ENCODE measurements at places on chromosomes 3 and 15.

DNA sequence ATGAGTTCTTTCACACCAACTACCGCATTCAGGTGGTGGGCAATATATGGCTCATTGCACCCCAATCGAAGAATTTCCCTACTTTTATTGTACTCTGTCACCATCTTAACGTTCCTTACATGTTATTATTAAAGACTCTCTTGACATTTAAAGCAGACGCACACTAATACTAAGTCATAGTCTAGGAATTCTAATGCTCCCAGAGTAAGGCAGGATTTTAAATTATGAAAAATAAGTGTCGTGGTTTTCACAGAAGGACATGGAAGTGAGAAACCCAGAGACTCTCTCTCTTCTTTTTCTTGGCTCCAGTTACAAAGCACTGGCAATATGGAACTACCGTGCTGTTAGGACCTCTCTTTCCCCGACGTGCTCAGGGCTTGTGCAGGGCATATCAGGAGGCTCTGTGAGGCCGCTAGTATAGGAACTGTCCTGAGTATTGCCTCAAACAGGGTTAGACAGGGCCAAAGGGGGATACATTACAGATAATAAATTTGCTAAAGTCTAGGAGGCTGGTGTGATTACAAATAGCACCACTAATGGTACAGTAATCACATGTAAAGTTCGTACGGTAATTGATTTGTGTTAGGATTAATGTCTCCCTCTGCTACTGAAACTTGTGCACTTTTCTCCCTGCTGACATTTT, 590.8 kb downstream of the FOXP1 start:
- no peaks in the 10 kb centered on the region for H3K27me3 ChIP-seq
- peak overlapping the region; percentile 80 for H3K27ac ChIP-seq
- H3K4me1 ChIP-seq = peaks cover 37% of the 10 kb centered on the region
- H3K4me3 ChIP-seq = no peak overlapping the region
- H3K36me3 ChIP-seq = peaks cover 32% of the 10 kb centered on the region

DNA sequence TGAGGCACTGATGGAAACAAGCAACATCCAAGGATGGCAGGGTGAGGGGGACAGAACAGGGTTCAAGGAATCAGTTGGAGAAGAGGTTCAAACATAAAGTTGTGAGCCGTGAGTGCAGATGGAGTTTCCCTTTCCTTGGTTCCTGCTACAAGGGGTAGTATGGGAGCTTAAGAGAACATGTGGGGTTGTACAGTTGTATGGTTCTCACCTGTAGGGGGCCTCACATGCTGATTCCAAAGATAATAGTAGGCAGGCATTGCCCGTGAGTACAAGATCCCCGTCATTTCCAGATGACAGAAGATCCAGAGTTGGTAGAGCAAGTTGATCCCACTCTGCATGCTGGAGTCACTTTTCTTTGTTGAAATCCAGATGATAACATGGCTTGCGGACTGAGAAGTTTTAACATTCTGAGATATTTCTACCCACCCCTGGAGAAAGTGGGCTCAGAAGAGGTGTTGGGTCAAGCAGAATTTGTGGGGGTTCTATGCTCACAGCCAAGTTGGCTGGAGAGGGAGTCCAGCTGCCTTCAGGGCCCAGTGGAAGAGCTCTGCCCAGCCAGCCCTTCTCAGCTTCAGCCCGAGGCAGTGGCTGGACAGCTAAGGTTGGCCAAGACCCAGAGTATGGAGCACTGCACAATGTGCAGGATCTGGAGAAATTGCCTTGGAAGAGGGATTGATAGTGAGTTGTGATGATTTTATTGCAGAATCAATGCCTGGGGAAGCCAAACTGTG, 141.8 kb downstream of the THSD4 start:
- DNase-seq = no peak
- no peaks in the 10 kb centered on the region for H3K27me3 ChIP-seq
- H3K36me3 ChIP-seq = peaks cover 3% of the 10 kb centered on the region
- H3K4me1 ChIP-seq = no peaks in the 10 kb centered on the region
- H3K4me3 ChIP-seq = no peak overlapping the region

DNA sequence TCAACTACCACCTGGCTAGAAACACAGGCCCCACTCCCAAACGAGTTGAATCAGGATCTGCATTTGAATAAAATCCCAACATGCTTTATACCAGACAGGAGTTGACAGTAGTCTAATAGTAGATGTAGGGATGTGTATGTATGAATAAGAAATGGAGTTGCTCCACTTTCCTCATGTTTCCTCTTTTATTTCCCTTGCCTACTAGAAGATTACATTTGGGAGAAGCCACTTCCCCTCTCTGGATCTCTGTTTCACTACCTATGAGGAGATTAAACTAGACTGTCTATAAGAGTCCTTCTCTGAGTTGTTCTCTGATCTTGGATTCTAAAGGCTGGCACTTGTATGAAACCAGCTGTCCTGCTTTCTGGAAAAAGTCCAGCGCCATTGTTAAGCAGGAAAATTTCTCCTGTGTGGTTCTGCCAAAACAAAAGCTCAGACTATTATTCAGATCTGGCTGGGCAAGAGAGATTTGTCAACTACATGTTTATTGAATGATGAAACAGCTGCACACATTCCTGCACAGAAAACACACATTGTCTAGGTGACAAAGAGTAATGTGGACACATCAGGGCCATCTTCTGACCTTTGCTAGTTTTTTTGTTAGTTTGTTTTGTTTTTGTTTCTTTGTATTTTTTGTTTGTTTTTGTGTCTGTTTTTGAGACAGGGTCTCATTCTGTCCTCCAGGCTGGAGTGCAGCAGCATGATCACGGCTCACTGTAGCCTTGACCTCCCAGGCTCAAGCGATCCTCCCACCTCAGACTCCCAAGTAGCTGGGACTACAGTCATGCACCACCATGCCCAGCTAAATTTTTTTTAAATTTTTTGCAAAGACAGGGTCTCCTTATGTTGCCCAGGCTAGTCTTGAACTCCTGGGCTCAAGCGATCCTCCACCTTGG, 29.9 kb downstream of the ACP3 start:
- peaks cover 9% of the 10 kb centered on the region for H3K4me1 ChIP-seq
- no peaks in the 10 kb centered on the region for H3K27me3 ChIP-seq
- H3K36me3 ChIP-seq = no peaks in the 10 kb centered on the region
- DNase-seq = peak; percentile 84
- H3K4me3 ChIP-seq = no peak overlapping the region

DNA sequence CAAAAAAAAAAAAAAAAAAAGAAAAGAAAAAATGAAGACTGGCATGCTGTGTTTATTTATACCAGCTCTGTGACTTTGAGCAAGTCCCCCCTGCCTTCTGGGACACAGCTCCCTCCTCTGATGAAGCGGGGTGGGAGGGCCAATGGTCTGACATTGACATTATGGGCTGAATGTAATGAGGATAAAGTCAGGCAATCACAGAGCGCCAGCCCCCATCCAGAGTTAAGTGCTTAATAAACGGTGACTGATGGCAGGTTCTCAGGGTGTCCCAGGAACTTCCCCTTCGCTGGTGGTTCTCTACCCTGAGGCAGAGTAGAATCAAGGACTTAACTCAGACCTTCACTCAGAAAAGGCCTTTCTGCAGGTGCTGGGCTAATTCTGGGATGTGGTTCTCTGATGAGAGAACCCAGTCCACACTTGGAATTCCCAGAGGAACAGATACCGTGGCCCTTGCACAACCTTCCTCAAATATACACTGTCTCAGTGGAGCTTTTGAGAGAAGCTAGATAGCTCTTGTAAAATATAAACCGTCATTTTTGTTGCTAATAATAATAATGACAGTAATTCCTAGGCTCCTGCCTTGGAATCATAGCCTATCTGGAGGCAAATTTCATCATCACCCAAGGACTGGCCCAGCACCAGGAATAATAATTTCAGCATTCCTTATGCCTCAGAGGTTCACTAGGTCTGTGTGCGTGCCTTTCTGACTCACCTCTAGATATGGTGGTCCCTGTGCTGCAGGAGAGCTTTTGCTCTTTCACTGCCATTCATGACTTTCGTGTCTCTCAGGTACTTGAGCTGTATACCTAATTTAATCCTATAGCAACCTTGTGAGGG, 115.8 kb downstream of the RPLP1 start:
- no peak overlapping the region for H3K27ac ChIP-seq
- no peaks in the 10 kb centered on the region for H3K36me3 ChIP-seq
- peaks cover 6% of the 10 kb centered on the region for H3K4me1 ChIP-seq
- no peak overlapping the region for H3K4me3 ChIP-seq
- peaks cover 6% of the 10 kb centered on the region for H3K27me3 ChIP-seq
- peak; percentile 83 for DNase-seq

DNA sequence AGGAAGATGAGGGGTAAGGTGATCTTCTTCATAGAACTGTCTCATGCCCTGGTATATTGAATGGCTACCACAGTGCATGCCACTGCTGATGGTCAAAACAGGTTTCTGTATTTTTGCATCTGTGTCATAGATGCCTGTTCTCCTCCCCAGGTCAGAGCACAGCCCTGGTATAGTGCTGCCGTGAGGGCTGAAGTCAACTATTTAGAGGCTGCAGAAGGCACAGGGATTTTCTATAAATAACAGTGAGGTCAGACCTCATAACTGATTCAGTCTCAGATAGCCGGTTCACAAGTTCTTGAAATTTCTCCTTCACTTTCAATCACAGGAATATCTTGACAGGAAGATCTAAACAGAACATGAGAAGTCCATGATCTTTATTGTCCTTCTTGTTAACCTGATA, 99.2 kb upstream of the NUDT16 start:
- H3K27me3 ChIP-seq = no peaks in the 10 kb centered on the region
- no peaks in the 10 kb centered on the region for H3K36me3 ChIP-seq
- no peak for DNase-seq
- no peak overlapping the region for H3K27ac ChIP-seq
- no peak overlapping the region for H3K4me3 ChIP-seq

DNA sequence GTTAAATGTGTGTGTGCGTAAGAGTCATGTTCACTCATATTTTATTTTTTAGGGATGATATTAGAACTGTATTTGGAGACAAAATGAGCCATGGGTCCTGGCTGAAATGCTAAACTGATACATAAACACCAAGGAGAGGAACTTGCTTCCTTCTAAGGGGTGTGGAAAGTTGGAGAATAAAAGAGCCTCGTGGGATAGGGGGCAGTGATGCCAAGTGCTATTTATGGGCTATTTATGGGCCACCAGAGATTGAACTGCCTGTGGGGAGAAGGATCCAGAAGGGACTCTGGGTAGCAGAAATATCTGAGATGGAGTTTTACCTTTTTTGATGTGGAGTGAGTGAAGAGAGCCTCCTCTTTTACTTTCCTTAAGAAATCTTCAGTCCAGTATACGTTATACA, 1.8 kb upstream of the ARNT2 start:
- H3K4me3 ChIP-seq = no peak overlapping the region
- DNase-seq = no peak
- H3K36me3 ChIP-seq = no peaks in the 10 kb centered on the region
- H3K27ac ChIP-seq = no peak overlapping the region

GRCh38 chr3:35305406-35305805, 333.9 kb upstream of the ARPP21 start:
- no peak overlapping the region for H3K27ac ChIP-seq
- no peaks in the 10 kb centered on the region for H3K4me1 ChIP-seq
- H3K36me3 ChIP-seq = no peaks in the 10 kb centered on the region
- no peaks in the 10 kb centered on the region for H3K27me3 ChIP-seq
- no peak overlapping the region for H3K4me3 ChIP-seq
- no peak for DNase-seq

- no peak overlapping the region for H3K4me3 ChIP-seq
- peaks cover 29% of the 10 kb centered on the region for H3K27me3 ChIP-seq
- H3K36me3 ChIP-seq = no peaks in the 10 kb centered on the region
- no peak for DNase-seq
- H3K4me1 ChIP-seq = no peaks in the 10 kb centered on the region
- H3K27ac ChIP-seq = no peak overlapping the region
These were observed 13.9 kb downstream of the DNAJB8 start for GRCh38 chr3:128452678-128453275.

DNA sequence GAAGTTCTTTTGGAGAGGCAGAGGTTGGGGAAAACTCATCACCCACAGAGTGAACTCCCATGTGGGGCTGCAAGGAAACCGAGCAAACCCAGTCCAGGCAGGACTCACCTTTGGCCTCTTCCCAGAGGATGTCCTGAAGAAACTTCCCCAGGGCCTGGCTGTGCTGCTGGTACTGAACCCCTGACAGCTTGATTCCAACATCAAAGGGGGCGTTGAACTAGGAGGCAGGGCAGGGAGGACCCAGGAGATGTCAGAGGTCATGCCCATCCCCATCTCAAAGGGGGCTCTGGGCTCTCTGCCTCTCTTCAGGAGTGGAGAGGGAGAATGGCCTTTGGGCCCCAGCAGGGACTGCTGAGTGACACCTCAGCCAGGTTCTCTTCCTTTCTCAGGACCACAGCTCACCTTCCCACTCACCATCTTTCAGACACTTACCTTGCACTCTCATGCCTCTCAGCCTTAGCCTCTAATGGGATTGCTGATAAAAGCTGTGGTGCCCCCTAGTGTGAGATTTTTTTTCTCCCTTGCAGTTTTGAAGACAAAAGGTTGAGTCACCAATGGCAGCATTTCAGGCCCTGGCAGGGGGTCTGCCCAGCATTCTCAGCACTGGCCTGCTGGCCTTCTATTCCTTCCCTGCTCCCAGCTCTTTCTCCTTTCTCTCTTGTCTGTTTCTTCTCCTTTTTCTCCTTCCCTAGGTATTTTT, 6.0 kb downstream of the GHRL start:
- peak; percentile 68 for DNase-seq
- peaks cover 16% of the 10 kb centered on the region for H3K4me1 ChIP-seq
- no peaks in the 10 kb centered on the region for H3K27me3 ChIP-seq
- H3K27ac ChIP-seq = peak overlapping the region; percentile 6
- no peak overlapping the region for H3K4me3 ChIP-seq
- H3K36me3 ChIP-seq = peaks cover 14% of the 10 kb centered on the region

DNA sequence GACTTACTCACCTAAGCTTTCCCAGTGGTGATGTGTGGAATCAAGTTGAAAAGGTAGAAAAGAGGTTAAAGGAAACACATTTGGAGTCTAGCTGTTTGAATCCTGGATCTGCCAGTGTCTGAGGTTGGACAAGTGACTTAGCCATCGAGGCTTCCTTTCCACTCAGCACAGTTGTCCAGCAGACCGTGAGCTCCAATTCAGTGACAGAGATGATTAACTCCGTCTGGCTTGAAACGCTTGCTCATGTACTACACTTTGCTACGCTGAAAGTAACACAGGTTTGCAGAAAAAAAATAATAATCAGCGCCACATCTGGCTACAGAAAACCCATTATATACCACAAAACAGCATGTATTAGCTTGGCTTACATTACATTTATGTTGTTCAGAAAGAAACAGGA, 364.9 kb upstream of the MCTP2 start:
- H3K27me3 ChIP-seq = no peaks in the 10 kb centered on the region
- H3K27ac ChIP-seq = no peak overlapping the region
- no peak for DNase-seq
- no peak overlapping the region for H3K4me3 ChIP-seq

- no peaks in the 10 kb centered on the region for H3K4me1 ChIP-seq
- H3K36me3 ChIP-seq = no peaks in the 10 kb centered on the region
- no peak overlapping the region for H3K4me3 ChIP-seq
- H3K27me3 ChIP-seq = no peaks in the 10 kb centered on the region
These were observed 289.5 kb downstream of the NEK10 start for GRCh38 chr3:27079427-27080257.

- DNase-seq = no peak
- no peaks in the 10 kb centered on the region for H3K36me3 ChIP-seq
- no peak overlapping the region for H3K4me3 ChIP-seq
- no peak overlapping the region for H3K27ac ChIP-seq
- H3K4me1 ChIP-seq = peaks cover 13% of the 10 kb centered on the region
These were observed 3.2 kb upstream of the GOLGB1 start for GRCh38 chr3:121752772-121753171.

GRCh38 chr3:99499235-99500158, 138.9 kb upstream of the COL8A1 start:
- H3K27me3 ChIP-seq = no peaks in the 10 kb centered on the region
- peak; percentile 34 for DNase-seq
- no peak overlapping the region for H3K27ac ChIP-seq
- peaks cover 18% of the 10 kb centered on the region for H3K4me1 ChIP-seq
- H3K4me3 ChIP-seq = no peak overlapping the region
- H3K36me3 ChIP-seq = no peaks in the 10 kb centered on the region

Measured in astrocyte (in vitro differentiated cells and primary cell).